Keratinocyte (primary cell): ENCODE measurements at places on chromosomes 6 and 20. TPM values are rescaled to one million over a fixed set of nuclear protein-coding genes. Genes with fewer than 3 reads are reported as not detected.

The LPA gene
- 0.03 TPM in 1 of 3 replicates, not detected in the others for polyA plus RNA-seq

The ADAT2 gene
- 8.0 to 23.1 TPM (median 14.8 TPM) in 3 replicates for polyA plus RNA-seq

The C6orf132 gene
- 8.1 to 15.3 TPM (median 11.8 TPM) in 3 replicates for polyA plus RNA-seq

The FERMT1 gene
- 68.4 to 312 TPM (median 134 TPM) in 3 replicates for polyA plus RNA-seq

- DNase-seq = peak; percentile 95
Measured at GRCh38 chr20:41232973-41233926, 84.3 kb downstream of the ZHX3 start.

DNA sequence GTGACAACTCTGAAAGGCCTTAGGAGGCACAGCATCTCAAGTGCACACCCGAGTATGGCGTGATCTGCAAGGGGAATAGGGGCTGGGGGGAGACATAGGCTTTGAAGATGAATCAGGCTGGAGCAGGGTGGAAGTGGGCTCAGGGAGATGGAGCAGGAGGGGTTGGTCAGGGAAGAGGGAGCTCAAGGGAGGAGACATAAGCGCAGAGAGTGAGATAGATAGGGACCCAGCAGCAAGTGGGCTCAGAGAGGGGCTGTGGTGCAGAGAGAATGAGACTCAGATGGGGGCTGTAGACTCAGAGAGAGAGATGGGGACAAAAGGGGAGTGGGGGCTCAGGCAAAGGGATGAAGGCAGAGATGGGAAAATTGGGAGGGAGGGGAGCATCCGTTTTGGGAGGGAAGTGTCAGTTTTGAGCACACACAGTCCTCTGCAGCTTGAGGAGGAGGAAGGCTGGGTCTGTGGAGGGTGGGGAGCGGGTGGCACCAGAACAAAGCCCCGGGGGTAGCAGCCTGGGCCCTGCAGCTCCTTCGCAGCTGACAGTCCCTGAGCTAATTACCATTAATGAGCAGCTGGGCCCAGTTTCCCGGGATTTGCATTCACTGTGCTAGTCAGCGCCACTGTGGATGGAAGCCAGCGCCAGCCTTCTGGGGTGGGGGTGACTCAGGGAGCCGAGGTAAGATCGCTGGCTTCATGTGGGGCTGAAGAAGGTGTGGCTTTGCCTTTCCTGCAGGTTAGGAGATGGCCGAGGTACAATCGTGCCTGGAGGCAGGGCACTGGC is 18.7 kb downstream of the SRXN1 start:
- DNase-seq = no peak

DNA sequence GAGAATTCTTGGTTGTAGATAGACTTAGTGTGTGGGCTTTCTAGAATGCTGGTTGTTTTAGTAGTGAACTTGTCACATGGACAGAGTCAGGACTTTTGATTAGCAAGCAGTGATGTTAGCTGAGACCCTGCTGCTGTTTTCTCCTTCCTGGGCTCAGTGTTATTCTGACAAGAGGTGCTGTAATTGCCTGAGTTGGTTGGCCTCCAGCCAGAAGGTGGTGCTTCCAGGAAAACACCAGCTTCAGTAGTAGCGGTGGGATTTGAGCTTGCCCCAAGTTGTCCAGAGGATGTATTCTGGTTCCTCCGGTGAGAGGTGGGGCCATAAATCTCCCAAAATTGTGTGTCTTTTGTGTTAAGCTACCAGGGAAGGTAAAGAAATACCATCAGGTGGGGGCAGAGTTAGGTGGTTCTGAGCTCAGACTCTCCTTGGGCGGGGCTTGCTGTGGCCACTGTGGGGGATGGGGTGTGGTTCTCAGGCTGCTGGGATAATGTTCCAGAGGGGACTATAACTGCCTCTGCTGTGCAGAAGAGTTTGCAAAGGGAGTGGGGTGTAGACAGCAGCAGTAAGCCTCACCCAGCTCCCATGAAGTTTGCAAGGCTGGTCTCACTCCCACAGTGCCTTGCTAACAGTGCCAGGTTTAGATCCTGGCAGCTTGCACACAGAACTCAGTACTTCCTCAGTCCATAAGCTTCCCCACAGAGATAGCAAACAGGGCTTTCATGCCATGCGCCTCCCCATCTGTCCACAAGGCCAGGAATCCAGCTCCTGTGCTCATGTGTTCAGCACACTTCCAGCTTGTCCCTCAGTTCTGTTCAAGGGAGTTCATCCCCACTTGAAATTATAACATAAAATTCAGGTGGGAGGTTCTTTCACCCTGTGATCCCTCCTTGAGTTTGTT is 278.4 kb upstream of the PTCHD4 start:
- no peak for DNase-seq

- no peak for DNase-seq
Measured at GRCh38 chr6:36805096-36805797, 34.0 kb downstream of the CPNE5 start.

DNA sequence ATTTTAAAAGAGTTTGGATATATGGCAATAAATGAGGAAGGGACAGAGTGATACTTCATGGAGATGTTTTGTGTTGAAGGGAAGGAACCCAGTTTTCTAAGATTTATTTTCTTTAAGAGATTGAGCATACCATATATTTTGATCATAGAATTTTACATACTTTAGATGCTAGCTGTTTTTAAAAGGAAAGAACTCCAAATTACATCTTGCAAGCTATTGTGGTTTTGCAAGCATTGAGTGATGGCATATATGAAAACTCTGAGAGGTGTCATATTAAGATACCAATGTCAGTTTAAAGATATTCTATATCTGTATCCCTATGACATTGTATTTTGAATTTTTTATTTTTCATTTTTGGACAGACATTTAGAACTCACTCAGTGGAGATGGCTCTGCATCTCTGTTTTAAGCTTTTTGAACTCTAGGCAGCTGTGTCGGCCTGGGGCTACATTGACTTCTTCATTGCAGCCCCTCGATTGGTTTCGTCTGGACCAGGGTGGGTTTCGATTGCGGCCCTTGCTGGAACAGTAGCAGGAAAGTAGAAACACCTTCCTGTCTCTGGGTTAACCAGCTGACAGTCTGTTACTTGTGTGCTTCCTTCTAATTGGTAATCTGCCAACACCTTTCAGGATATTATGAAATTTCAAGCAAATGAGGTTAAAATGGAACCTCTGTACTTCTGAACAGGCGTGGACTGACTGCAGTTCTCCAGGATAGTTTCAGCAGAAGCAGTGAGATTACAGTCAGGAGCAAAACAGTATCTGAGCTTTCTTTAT is 14.0 kb downstream of the IGF2R start:
- DNase-seq = no peak

DNA sequence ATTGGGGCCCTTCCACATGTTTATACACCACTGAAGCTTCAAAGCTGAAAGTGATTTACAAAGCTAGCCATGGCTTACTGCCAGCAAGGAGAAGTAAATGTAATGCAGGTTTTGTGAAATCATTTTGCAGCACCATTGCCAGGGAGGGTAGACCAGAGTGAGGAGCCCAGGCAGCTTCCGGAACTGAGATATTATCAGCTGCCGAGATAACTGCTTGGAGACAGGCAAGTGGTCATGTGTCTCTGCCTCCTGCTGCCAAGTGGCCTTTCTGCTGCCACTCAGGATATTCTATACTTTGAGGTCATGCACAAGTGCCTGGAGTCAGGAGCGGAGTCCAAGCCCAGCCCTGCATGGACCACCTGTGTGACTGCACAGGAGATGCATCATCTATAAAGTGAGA is 160.2 kb downstream of the SYNDIG1 start:
- no peak for DNase-seq

DNA sequence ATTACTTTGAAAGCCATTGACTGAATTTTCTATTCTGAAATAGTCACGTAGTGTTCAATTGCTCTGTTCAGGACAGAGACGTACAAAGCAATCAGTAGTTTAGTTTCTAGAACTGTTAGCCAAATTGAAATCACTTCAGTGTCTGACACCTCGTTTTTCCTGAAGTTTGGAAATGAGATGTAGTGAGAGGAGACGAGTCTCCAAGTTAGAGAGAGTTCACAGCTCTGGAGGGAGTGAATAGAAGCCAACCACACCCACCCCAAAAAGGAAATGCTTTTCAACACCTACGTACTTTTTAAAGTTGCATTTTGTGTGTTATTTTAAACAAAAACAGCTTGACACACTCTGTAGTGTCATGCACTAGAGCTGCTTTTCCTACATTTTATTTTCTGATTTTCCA is 296.0 kb downstream of the ADGRG6 start:
- DNase-seq = no peak

- no peak for DNase-seq
Measured at GRCh38 chr6:85443349-85444117, 6.3 kb upstream of the NT5E start.

DNA sequence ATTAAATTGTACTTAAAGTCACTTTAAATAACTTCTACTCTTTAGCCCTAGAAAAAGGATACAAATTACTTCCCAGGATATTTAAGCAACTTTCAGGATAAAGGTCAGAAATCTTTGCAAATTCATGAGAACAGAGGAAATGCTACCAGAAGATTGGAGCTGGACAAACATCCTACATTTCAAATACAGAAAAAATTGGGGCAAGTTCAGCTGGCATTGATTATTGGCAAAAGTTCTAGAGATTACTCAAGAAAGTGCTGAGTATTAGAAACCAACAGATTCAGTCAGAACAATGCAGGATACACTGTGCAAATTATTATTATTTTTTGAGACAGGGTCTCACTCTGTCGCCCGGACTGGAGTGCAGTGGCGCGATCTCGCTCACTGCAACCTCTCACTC is 6.0 kb downstream of the SLC22A23 start:
- no peak for DNase-seq

- no peak for DNase-seq
Measured at GRCh38 chr20:24317224-24317623, 152.2 kb upstream of the SYNDIG1 start.

- no peak for DNase-seq
Measured at GRCh38 chr20:64276817-64277216, 21.3 kb downstream of the PCMTD2 start.
